Umbilical cord (tissue), 2 donors: ENCODE measurements at places on chromosomes 11 and 22. TPM values are rescaled to one million over a fixed set of nuclear protein-coding genes. Genes with fewer than 3 reads are reported as not detected.

GRCh38 chr11:44559207-44559939 lies 6.1 kb upstream of the CD82 start:
- no peak for DNase-seq

Gene BTBD18
- total RNA-seq = 3.1 TPM

GRCh38 chr11:72637926-72638325 lies 36.3 kb downstream of the PDE2A start:
- DNase-seq = no peak

- DNase-seq = no peak
Measured at GRCh38 chr22:30932661-30933060, 35.9 kb downstream of the MORC2 start.

GRCh38 chr11:765802-766091 lies 11.5 kb downstream of the GATD1 start:
- no peak for DNase-seq

DNA sequence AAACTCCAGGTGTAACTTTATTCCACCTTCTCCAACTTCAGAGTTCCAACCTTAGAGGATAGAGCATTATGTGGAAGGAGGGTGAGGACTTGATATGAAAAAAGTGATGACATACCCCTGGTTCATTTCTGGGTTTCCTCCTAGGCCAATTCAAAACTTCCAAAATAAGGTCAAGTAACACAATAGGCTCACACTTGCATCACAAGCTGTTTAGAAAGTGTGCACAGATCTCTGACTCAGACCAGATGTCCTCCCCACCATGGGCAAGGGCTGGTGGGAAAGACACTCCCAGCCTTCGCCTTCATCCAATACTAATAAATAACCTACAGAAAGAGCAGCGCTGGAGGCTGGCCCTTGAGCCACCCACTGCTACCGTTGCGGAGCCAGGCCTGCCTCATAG lies 5.8 kb upstream of the BUD13 start:
- no peak for DNase-seq

DNA sequence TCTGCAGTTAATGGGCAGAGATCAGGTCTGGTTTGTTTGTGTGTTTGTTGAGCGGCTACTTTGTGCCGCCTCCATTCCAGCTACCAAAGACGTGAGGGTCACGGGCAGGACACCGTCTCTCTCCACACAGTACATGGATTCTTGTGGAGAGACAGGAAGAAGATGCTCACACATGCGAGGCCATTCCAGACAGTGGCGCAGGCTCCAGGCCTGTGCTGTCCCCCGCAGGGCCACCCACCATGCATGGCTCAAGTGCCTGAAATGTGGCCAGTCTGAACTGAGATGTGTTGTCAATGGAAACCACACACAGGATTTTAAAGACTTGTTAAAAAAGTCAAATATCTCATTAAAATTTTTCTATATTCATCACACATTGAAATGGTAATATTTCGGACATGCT lies 848.3 kb downstream of the TBC1D22A start:
- DNase-seq = no peak

- no peak for DNase-seq
Measured at GRCh38 chr11:104547996-104548661, 350.1 kb downstream of the CASP12 start.

DNA sequence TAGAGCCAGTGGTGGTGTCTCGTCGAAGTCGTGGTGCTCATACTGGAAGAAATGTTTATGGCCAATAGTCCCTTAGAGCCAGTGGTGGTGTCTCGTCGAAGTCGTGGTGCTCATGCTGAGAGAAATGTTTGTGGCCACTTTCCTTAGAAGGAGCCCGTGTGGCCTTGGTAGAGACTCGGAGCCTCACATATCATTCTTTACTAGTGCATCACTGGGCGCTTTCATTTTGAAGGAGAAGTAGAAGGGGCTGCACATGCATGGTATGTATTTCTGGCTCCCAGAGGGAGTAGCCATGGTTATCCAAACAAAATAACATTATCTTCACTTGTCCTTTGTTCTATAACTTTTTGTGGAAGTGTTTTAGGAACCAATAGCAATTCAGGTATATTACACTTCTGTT lies 69.5 kb downstream of the JAM3 start:
- no peak for DNase-seq

Gene OVCH2
- total RNA-seq = 3.4 TPM

DNA sequence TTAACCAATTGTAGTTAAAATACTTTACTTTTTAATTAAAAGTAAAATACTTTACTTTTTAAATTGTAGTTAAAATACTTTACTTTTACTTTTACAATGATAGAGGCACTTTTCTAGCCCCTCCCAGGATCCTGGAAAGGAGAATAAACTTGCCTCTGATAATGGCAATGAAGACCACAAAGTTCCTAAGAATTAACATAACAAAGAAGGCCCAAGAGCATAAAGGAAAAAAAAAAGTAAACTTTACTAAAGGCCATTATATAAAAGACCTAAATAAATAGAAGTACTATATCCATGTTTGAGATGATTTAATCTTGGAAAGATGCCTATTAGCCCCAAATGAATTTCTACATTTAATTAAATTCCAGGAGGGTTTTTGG lies 129.1 kb upstream of the THY1 start:
- DNase-seq = no peak

Gene SPDYC
- total RNA-seq = not detected

Gene FOSL1
- total RNA-seq = not detected

DNA sequence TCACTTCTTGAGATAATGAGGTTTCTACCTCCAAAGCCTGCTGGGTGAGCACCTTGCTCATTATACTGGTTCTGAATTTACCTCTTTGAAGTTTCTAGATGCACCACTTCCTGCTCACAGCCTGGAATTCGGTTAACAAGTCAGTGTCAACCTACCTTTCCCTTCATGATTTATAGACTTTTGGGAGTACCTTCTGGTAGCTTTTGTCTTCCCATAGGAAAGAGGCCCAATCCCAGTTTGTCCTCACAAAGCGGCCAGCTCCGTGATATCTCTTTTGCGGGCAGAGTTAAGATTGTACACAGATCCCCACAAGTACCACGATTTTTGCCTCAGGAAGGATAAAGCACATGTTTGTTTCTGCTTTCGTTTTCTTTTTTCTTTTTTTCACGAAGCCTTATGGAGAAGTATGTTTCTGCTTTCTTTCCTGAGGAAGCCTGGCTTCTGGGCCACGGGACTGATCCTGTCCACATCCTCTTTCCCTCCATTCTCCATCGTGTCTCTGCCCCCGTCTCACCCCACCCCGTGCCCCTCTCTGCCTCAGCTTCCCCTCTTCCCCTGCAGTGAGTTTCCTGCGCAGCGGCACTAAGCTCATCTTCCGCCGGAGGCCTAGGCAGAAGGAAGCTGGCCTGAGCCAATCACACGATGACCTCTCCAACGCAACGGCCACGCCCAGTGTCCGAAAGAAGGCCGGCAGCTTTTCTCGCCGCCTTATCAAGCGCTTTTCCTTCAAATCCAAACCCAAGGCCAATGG lies 5.7 kb upstream of the HINFP start:
- peak; percentile 47 for DNase-seq

- DNase-seq = no peak
Measured at GRCh38 chr11:113059548-113059947, 98.3 kb downstream of the NCAM1 start.

- DNase-seq = no peak
Measured at GRCh38 chr11:5516599-5516998, at the start of gene UBQLNL. Gene UBQLNL, minus strand, starts transcription at chr11:5516699. Its CDS starts 258 bp downstream, at chr11:5516441.

Gene SLC17A6
- 7.0 TPM for total RNA-seq

Gene IRAG1
- total RNA-seq = 62.6 TPM

GRCh38 chr11:102457056-102457677 lies 4.6 kb upstream of the TMEM123 start:
- no peak for DNase-seq

- no peak for DNase-seq
Measured at GRCh38 chr11:73465871-73466270, 89.7 kb downstream of the RELT start.

Gene RABL2B
- total RNA-seq = 7.5 TPM

DNA sequence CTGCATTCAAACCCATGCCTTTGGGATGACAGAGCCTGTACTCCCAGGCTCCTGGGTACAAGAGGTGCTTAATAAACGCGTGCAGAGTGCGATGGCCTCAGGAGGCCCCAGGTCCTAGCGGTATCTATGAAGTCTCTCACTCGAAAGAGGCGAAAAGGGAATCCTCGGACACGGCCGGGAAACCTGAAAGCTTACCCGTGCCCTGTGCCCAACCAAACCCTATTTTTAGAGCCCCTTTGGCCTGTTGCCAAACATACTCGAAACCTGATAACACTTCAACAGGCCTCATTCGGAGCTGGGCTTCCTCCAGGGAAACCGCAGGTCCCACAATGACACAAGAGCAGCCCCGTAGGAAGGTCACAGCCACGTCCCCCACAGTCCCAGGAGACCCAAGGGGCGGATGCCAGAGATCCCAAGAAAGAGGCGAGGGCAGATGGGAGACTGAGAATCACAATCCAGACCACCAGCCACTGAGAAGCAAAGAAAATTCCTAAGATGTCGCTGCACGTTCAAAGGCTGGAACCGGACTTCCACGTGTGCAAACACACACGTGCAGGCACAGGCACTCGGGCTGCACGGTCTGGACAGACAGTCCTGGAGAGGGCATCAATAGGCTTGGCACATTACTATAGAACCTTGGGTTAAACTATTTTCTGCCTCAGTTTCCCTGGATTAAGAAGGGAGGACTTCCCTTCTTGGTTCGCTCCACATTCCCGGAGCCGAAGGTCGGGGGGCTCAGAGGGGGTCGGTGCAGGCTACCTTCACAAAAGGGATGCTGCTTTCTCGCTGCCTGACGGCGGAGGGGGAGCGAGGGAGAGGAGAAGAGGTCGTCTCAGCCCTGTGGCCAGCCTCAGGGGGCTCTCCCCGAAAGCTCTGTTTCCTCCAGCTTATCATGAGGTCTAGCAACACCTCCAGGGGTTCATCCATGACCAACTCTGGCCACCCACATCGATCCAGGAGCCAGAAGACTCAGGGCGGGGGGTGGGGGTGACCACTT lies 8.2 kb downstream of the PDGFB start:
- DNase-seq = peak; percentile 36

- no peak for DNase-seq
Measured at GRCh38 chr22:39353346-39353745, 3.6 kb downstream of the SYNGR1 start.

Gene OR51B2
- total RNA-seq = 2.9 TPM

DNA sequence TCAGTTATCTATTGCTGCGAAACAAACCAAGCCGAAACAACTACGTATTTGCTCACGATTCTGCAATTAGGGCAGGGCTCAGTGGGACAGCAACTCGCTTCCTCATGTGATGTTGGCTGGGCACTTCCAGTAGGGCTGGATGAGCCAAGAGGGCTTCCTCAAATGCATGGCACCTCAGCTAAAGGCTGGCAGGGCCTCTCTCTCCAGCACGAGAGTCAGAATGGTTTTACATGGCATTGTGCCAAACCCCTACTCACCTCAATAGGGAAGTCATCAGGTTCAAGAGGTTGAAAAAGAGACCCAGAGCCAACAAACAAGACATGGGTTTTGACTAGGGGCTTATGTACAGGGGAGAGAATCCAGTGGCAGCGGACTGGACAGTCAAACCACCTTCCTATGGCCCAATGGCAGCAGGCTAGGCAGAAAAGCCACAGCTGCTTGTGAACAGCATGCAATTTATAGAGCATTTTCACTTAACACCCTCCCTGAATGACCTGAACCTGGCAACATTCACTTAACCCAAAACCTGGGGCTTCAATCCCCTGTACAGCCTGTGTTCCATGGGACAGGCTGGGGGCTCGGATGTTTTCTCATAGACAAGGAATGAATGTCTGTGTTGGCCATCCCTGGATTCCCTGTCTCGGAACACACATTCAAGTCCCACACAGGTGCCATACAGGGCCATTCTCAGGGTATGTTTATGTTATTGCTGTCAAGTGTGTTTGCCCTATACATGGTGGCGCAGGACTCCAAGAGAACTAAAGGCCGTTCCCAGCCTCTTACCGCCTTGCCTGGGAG lies 154.2 kb upstream of the NAV2 start:
- DNase-seq = no peak

Gene CBY1
- total RNA-seq = 38.5 TPM

DNA sequence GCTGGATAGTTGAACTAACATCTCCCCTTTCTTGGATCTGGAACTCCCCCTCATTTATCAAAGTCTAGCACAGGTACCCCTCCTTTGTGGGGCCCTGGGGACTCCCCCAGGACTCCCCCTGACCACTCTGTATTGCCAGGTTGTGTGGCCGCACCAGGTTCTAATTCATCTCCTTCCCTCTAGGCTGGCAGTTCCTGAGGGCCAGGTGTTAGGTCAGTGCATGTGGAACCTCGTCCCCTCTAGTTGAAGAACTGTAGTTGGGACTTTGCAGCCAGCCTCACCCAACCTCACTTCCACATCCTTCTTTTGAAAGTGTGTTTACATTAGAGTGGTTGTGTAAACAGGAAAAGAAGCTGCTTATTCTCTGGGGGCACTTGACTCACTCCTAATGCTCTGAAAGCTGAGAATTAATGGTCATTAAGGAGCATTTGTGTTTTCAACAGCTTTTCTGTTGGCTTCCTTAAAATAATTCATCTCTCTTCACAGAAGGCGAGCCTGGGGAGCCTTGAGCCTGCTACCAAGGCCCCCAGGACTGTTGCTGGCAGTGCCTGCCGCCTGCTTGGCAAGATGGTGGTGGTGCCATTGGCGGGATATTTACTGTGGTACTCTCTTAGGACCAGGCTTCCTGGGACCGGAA lies 11.8 kb downstream of the UPB1 start:
- no peak for DNase-seq

- DNase-seq = peak; percentile 7
Measured at GRCh38 chr22:23070418-23071229, at the start of gene GNAZ. Gene GNAZ, plus strand, starts transcription at chr22:23070519. Its CDS starts 25,177 bp downstream, at chr22:23095696.

DNA sequence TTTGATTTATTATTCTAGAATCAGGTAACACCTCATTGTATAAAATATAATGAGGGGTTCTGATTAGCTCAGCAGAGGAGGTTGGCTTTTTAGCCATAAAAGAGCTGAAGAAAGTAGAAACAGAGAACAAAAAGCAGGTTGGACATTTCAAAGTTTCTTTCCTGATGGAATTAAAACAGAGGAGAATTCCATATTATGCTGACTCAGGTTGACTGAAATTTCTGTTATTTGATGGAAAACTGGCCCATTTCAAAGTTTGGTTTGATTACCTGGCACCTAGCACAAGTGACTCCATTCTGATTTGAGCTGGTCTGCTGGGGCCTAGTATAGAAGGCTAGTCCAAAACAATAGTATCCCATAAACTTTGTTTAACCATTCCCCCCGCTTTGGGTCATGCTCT lies 24.9 kb downstream of the OR56B4 start:
- DNase-seq = no peak

GRCh38 chr11:114358716-114359115 lies 41.6 kb downstream of the C11orf71 start:
- no peak for DNase-seq

DNA sequence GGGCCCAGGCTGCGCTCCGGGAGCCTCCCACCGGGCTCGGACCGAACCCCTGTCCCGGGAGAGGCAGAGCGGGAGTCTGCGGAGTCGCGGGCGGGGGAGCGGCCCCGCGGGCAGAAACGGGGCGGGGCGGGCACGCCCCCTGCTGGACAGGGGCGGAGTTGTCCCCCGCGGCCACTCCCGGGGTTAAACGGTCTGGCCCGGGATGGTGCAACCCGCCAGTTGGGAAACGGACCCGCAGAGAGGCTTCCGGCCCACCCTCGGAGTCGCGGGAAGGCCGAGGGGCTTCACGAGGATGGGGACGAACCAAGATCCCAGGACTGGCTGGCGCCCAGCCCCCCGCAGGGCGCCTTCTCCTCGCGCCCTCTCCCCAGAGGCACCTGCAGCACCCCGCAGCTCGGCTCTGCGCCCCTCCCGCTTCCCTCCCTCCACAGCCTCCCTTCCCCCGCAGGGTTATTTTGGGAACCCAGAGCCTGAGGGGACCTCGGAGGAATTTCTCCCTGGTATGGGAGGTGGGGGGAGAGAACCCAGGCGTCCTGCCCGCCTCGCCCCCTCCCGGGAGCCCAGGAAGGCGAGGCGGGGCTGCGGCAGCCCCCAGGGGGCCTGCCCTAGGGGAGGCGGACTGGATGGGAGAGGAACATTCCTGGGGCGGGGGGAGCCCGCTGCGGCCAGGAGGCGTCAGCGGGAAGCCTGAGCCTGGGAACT lies 902 bp downstream of the RASGRP2 start:
- peak; percentile 42 for DNase-seq
